NCI-H1436 (cell line): ENCODE measurements at places on chromosomes 3 and 15.

DNA sequence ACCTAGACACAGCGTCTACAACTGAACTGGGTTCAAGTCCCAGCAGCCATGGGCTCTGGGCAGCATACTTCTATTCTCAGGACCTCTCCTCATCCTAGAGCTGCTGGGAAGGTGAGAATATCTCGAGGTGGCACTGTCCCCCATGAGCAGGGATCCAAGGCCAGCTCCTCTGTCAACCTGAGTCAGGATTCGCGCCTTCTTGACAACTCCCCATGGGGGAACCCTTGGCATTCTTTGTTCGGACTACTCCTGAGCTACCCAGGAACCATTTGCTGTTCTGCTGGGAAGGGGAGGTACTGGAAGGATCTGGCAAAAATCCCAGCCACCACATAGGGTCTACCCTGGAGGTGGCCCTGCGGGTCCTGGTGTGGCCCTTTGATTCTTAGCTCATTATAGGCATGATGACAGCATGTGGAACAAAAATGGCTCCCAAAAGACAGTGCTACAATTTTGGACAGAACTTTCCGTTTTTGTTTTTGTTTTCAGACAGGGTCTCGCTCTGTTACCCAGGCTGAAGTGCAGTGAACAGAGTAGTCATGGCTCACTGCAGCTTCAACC, 22.3 kb downstream of the PLXNB1 start:
- no peak for DNase-seq

DNA sequence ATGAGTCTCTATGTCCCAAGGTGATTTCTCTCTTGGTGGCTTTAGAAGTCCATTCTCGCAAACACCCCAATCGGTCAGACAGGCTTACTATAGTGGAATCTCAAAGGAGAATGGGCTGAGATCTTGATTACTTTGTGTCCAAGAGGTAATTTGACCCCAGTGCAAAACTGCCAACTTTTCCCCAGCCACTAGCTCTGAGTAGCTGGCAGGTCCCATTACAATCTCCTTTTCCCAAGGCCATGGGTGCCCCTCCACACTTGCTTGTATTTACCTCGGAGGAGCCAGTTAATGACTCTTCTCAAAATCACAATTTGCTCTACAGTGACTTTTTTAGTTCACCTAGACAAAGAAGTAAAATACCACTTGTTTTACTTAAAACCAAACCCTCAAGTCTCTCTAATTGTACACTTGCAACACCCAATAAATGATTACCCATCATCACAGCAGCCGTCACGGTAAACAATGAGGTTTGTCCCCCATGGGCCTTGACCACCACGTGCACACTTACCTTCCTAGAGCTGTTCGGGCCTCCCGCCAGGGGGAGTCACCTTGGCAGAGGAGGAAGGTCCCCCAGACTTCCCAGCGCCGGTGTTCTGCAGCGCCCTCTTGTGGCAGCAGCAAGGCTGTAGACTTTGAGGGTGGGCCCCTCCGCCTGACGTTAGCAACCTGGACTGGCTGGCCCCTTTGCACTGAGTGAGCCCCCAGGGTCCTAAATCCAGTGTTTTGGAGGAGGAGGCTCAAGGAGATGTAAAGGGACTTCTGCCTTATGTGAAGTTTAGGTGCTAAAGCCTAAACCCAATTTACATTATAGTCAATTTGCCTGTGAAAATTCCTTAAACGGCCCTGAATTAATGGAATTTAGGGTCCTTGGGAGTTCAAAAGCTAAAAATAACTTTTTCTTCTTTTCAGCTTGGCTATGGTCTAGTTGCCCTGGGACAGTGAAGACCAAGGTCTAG, 18.7 kb upstream of the HDAC11 start:
- peak; percentile 36 for DNase-seq

DNA sequence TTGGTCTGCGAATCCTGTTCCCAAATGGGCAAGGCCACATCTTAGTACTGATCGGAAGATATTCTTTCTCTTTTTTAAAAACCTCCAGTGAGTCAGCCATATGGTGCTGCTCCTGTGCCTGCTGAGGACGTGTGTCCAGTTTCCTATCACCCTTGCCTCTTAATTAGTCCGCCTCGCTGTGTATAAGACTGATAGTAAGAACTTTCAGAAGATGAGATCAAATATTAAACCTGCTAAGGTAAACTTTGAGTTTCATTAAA, 612 bp downstream of the UBA5 start:
- DNase-seq: no peak

GRCh38 chr3:45021524-45022297, 4.4 kb upstream of the CLEC3B start:
- DNase-seq: no peak

GRCh38 chr3:195818301-195818700, 6.6 kb upstream of the MUC4 start:
- no peak for DNase-seq

- DNase-seq: no peak
Measured at GRCh38 chr3:34035775-34036174, 237.3 kb downstream of the PDCD6IP start.

- no peak for DNase-seq
Measured at GRCh38 chr3:15556512-15556911, 35.0 kb upstream of the COLQ start.

- no peak for DNase-seq
Measured at GRCh38 chr3:73028803-73029202, 32.2 kb downstream of the PPP4R2 start.

GRCh38 chr15:28904003-28904402, 18.2 kb downstream of the APBA2 start:
- DNase-seq: no peak

GRCh38 chr3:189975391-189975990, 145.2 kb downstream of the P3H2 start:
- DNase-seq: no peak

DNA sequence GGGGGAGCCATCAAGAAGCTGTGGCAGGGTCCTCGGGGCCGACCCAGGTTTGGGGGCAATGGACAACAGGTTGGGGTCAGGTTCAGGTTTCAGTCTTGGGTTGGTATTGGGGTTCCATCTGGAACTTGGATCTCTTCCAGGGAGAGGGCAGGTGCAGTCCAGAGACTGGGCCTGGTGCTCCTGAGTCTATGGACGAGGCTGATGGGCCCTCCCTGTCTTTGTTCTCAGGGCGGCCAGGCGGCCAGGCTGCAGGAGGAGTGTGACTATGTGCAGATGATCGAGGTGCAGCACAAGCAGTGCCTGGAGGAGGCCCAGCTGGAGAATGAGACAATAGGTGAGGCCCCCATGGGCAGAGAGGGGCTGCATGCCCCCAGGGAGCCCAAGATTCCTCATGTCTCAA, 11.1 kb downstream of the VIPR1 start:
- no peak for DNase-seq

GRCh38 chr3:12695112-12695511, 31.2 kb upstream of the RAF1 start:
- no peak for DNase-seq

GRCh38 chr3:174907027-174907426, 47.9 kb downstream of the NAALADL2 start:
- no peak for DNase-seq

GRCh38 chr3:131491775-131492174, 11.0 kb downstream of the MRPL3 start:
- no peak for DNase-seq

- DNase-seq: no peak
Measured at GRCh38 chr3:187017511-187018230, 87.3 kb downstream of the ST6GAL1 start.

DNA sequence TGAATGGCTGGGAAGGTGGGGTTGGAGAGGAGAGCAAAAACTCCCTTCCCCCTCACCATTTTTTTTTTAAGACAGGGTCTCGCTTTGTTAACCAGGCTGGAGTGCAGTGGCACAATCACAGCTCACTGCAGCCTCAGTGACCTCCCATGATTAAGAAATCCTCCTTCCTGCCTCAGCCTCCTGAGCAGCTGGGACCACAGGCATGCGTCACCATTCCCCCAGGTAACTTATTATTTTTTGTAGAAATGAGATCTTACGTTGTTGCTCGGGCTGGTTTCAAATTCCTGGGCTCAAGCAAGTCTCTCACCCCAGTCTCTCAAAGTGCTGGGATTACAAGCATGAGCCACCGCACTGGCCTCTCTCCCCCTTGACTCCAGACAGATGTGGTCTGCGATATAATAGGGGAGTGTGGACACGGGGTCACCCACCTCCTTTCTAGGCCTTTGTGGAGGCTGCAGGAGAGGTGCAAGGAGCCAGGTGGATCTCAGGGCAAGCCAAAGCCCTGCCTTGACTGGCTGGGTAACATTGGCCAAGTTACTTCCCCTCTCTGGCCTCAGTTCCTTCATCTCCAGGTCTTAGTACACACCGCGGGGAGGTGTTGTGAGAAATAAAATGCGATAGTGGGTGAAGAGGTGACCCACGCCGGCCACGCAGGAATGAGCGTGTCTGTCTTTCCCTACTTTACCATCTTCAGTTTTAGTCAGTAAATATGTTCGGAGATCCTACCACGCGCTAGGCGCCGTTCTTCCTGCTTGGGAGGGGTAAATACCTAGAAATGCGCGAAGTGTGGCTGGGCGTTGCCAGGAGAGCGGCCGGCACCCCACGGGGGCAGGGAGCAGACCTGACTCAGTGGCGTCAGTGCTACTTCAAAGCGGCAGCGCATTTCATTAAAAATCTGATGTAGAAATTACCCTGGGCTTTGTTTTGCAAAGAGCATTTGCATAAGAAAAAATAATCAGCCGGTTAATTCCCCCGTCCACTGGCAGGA, 20.2 kb upstream of the CORO2B start:
- DNase-seq: no peak

- DNase-seq: no peak
Measured at GRCh38 chr15:77611767-77612166, 20.9 kb downstream of the LINGO1 start.

- DNase-seq: peak; percentile 82
Measured at GRCh38 chr3:10115326-10116137, at the start of gene BRK1. Gene BRK1 (plus strand): TSS chr3:10115675. CDS start chr3:10115702, 27 bp downstream.

GRCh38 chr15:39828374-39828931, 45.8 kb upstream of the FSIP1 start:
- DNase-seq: peak; percentile 4

GRCh38 chr15:59918994-59919951, 84.8 kb upstream of the FOXB1 start:
- DNase-seq: no peak

- DNase-seq: no peak
Measured at GRCh38 chr3:156760333-156760732, 65.8 kb upstream of the LEKR1 start.

GRCh38 chr3:120174811-120175539, 80.7 kb upstream of the GSK3B start:
- no peak for DNase-seq

DNA sequence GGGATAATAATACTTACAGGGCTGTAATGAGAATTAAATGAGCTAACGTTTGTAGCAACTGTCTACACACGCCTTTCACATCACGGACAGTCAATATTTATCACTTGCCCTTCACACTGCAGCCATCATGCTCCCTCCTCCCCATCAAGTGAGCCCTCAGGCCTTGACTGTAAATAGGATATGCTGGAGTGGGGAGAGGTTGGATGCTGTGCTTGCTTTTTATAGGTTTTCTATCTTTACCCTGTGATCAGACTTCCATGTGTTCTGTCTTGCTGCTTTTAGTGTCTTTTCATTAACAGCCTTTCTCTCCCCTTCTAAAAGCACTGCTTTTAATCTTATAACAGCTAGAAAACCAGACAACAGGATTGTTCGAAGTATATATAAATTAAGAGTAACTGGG, 12.8 kb upstream of the MAGEF1 start:
- DNase-seq: no peak

GRCh38 chr15:40836020-40836419, 7.5 kb upstream of the PPP1R14D start:
- no peak for DNase-seq

DNA sequence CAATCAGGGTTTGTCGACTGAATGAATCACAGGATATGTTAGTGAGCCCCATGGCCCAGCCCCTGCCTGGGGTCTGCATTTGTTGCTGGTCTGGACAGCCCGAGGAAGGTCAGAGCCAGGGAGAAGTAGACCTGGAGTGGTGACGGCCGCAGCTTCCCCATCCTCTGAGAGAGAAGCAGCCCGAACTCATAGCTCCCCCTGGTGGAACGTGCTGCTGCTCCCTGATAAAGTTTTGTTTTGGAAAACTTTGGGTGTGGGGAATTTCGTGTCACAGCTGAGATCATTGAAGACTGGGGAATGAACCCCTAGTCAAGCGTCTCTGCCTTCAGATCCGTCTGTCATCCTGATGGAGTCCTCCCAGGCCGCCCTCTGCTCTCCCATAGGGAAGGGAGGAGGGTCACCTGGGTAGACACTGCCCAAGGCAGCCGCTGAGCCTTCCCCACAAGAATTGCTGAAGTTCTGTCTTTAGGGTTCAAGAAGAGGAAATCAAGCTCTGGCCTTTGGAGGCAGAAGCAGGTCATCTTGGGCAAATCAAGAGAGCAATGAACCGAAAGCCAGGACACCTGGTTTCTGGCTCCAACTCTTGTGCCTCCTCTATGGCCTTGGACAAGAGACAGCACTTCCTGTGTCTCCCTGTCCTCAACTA, 60.5 kb downstream of the GLDN start:
- no peak for DNase-seq

DNA sequence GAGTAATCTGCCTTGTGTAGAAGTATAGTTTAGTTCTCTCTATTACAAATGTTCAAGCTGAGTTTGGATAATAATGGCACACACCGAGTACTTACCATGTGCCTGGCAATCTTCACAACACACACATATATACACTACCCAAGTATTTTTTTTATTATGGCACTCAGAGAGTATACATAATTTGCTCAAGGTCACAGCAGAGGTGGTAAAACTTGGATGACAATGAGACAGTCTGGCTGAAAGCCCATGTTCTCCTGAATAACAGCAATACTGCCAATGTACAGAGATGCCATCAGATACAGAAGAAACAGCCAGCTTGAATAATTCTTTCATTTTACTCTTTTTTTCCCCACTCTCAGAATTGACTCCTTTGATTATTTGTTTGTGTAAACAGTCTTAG, 460.0 kb downstream of the CNTN6 start:
- no peak for DNase-seq

GRCh38 chr3:115977866-115978265, 354.6 kb downstream of the GAP43 start:
- DNase-seq: no peak

GRCh38 chr3:36557708-36558421, 177.6 kb downstream of the STAC start:
- no peak for DNase-seq

DNA sequence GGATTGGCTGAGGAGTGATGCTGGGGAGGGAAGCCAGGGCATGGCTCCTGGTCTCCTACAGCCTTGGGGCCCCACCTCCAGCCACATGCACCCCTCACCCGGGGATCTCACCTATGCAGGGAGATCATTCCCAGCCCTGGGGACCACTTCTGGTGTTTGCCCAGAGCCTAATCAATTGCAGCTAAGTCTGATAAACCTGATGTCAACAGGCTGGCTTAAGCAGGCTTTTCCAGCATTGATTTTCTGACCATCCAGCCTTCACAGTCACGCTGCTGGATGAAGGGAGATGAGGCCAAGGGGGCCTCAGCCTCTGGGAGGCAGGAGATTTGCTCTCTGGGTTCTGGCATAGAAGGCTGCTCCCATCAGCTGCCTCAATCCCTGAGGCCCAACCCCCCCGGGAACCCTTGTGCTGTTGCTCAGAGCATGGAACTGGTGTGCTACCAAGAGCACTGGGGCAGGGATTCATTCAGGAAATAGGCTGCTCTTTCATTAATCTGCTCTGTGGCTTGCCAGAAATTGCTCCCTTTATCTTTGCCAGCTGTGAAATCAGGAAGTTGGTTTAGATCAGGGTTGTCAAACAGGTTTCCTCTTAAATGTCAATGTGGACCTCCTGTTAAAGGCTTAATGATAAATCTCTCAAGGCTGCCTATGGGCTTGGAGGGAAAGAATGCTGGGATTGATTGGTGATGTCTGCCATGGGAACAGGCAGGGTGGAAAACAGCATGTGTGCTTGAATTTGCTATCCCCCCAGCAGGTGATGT, 19.0 kb downstream of the FAM3D start:
- no peak for DNase-seq

GRCh38 chr3:62938583-62938982, 63.4 kb upstream of the CADPS start:
- no peak for DNase-seq
